ELF-1 (cell line): ENCODE measurements at places on chromosomes 7 and 10.

GRCh38 chr7:79806161-79806734 lies 328.4 kb upstream of the GNAI1 start:
- no peak for DNase-seq

GRCh38 chr10:71974489-71975021 lies 10.4 kb downstream of the CHST3 start:
- DNase-seq = peak; percentile 47

GRCh38 chr10:24128066-24128730 lies 80.7 kb upstream of the KIAA1217 start:
- peak; percentile 30 for DNase-seq

DNA sequence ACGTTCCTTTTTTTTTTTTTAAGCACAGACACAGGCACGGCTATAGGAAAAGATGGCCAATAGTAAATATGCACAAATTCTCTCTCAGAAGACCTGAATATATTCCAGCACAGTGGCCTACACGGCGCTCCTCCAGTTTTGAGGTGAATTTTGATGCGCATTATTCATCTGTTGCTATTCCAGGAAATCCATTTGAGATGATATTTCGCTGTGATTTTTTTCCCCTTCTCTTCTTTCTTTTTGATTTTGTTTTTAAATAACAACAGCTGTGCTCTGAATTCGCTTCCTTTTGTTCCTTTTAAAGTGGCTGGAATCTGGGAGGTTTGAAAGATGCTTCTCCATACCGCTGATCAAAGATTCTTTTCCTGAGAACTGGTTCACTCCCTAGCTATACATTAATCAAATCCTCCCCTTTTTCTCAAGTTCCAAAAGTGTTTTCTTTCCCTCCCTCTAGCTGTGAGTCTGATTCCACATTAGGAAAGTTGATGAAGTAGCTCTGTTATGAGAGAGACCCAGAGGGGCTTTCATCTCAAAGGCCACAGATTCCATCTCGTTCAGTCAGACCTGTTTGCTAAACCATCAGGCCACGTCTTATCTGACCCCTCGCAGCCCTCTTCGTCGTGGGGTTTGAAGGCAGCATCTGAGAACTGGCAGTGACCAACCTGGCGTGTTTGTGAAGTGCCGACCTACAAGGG lies 602.7 kb upstream of the NRP1 start:
- peak; percentile 6 for DNase-seq

DNA sequence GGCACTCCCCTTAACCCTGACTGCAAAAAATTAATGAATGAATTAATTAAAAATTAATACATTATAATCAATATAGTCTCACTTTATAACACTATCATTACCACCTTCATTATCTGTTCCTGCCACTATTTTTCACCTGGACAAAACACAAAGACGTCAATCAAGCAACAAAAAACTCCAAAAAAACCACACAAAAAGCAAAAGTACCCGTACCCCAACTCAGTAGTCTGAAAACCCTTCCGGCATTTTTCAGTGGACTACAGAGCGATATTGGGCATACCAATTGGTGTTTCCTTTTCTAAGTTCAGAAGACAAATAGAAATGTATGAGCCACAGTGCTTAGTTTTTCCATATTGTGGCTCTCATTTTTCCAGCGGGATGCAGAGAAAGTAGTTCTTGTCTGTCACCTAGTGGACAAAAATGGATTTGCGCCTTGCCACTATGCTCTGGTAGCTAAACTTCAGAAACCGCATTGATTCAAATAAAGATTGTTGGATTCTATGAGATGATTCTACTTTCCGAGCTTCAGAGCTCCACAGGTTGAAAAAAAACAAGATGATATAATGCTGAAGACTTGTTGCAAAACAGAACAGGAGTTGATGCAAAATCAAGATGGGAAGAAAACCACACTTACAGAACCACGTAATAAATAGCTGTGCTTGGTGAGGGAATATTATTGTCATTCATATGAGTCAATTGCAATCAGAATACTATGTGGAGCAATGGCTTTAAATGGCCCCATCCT lies 50.6 kb upstream of the ITGB1 start:
- DNase-seq = peak; percentile 55
